ENCODE measurements at places on chromosomes 4 and X.

DNA sequence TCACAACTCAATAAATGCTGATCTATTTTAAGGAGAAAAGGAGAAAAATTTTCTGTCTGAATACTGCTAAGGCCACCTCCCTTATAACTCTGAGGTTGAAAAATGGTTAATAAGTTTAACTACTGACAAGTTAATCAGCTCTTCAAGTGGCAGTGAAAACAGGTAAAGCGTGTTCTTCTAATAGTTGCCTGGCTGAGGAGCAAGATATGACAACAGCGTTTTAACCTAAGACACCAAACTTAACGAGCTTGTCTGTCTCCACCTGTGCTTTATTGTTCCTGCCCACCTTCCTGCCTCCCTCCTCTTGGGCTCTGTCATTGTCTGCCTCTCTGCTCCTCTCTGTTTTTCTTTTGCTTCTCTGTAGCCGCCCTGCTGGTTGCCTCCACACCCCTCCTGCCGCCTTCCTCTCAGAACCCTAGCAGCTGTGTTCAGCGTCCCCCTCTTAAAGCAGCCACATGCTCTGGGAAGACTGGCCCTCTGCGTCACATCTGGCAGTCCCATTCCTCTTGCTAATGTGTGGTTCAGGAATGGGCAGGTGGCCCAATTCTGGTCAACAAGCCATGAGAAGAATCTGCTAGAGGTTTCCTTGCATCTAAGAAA, 4.3 kb upstream of the TSPAN5 start:
- peak; percentile 21 for DNase-seq

- peak; percentile 48 for DNase-seq
Observed at GRCh38 chr4:54277691-54278090, 48.6 kb downstream of the PDGFRA start.

DNA sequence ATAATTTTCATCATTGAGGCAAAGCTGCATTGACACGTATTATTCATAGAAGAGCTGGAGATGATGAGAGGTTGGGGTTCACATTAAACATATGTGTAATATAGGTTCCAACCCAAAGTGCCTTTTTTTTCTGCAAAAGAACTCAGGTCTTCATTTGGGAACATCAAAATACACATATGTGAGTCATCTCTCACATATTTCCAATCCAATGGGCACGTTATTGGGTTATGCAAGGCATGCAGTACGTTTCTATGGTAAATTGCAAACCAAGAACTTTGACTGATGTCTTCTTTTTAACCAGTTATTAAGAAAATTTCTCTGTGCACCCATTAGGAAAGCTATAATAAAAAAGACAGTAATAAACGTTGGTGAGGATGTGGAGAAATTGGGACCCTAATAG, 150.3 kb upstream of the FAM9B start:
- no peak for DNase-seq

DNA sequence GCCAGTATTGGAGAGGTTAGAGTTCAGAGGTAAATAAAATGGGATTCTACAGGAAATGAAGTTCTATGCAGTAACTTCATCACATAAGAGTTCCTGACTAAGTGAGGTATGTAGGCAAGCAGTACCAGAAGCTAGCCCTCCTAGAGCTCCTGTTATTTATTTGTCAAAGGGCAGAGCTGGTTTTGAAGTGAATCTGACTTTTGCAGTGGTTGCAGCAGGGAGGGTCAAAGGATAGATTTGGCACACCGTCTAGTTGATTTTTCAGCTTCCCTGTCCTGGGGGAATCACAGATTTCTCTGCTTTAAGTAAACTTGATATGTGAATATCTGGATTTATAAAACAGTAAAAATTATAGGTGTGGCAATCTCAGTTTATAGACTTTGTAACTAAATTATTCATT, 130.7 kb downstream of the IL1RAPL2 start:
- DNase-seq = no peak

- no peak for DNase-seq
Observed at GRCh38 chr4:184283659-184284335, 66.1 kb upstream of the ENPP6 start.

DNA sequence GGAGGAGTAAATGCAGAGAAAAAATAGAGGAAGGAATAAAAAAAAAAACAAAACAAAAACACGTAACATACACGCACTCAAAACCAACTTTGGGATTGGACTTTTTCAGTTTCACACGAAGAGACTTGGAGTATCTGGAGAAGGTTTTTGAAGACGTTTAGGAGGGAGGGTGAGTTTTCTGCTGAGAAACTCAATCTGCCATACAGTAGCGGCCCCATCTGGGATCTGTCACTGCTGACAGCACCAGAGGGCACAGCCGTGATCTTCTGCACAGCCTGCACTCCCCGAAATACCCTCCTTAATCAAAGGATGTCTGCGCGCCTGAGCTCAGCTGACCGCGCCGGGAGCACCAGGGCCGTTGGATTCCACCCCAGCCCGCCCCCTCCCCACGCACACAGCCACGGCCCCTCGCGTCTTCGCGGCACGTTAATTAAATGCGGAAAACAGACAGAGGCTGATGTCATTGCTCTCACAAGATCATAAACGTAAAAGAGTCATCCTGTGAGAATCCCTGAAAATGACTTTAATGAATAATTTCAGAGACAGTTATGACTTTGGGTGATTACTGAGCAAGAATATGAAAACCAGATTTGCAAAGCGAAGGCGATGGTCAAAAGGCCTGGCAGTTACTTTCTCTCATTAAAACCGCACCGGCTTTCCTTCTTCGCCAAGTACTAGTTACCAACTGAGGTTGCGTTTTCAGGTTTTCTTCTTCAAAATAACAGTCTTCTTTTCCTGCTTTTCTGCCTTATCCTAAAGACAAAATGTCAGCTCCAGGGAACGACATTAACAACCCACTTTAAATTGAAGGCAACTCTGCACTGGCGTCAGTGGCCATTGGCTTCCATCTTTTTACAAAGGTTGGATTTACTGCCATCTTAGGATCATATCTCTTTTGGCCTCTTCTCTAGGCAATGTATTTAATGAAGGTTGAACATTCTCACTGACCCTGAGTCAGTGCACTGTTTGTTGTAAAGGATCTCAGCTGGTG, 10.6 kb downstream of the HAND2 start:
- no peak for DNase-seq

- no peak for DNase-seq
Observed at GRCh38 chrX:108064001-108064400, 19.1 kb downstream of the VSIG1 start.

- no peak for DNase-seq
Observed at GRCh38 chr4:23766344-23766743, 123.5 kb downstream of the PPARGC1A start.

GRCh38 chrX:130754353-130754752, 148.7 kb downstream of the ENOX2 start:
- DNase-seq = no peak

GRCh38 chr4:185840201-185840600, 28.2 kb upstream of the SORBS2 start:
- peak; percentile 34 for DNase-seq

GRCh38 chr4:94390804-94391410, 48.3 kb upstream of the HPGDS start:
- DNase-seq = peak; percentile 23

DNA sequence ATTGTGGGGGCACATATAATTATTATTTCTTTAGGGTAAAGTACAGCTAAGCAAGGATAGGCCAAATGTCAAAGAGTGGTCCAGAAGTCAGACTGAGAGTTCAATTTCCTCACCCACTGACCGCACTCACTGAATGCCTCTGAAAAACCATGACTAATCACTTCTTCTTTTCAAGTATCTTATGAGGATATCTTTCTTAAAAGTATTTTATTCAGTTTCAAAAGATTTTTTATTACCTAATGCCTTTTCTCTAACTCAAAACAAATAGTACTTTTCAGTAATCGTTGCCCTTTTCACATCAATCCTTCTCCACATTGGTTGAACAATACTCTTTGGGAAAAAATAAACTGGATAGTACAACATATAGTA, 61.7 kb upstream of the CAMK2D start:
- no peak for DNase-seq

GRCh38 chr4:66959207-66959606, 586.1 kb downstream of the CENPC start:
- no peak for DNase-seq

- DNase-seq = no peak
Observed at GRCh38 chr4:41681054-41681453, 67.5 kb downstream of the PHOX2B start.

DNA sequence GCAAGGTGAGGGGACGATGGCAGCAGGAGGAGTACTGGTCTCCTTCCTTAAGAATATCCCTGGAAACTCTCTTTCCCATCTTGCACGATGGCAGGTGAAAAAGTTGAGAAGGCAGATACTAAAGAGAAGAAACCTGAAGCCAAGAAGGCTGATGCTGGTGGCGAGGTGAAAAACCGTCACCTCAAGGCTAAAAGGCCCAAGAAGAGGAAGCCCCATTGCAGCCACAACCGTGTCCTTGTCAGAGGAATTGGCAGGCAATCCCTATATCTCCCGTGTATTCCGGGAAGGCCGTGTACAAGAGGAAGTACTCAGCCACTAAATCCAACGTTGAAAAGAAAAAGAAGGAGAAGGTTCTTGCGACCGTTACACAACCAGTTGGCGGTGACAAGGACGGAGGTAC, 40.0 kb downstream of the CRLF2 start:
- no peak for DNase-seq

GRCh38 chrX:44043496-44043895, 70.3 kb upstream of the NDP start:
- DNase-seq = no peak

GRCh38 chrX:150255441-150256296, 107.4 kb upstream of the MAMLD1 start:
- no peak for DNase-seq

DNA sequence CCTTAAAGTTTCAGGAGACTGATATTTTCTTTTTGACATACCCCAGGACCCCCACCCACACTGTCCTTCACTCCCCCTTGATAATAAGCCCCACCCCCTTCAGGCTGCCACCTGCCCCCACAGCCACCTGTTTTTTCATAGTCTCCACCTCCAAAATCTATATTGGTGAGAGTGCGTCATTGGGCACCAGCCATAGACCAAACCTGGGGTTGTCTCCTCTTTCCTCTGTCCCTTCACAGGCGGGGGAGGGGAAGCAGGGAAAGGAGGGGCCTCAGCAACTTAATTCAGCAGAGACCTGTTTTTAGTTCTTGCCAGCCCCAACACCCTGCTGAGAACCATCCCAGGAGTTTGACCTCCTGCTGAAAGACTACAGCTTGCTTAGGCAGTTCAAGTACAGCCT, 1.1 kb downstream of the ARHGAP36 start:
- DNase-seq = no peak

DNA sequence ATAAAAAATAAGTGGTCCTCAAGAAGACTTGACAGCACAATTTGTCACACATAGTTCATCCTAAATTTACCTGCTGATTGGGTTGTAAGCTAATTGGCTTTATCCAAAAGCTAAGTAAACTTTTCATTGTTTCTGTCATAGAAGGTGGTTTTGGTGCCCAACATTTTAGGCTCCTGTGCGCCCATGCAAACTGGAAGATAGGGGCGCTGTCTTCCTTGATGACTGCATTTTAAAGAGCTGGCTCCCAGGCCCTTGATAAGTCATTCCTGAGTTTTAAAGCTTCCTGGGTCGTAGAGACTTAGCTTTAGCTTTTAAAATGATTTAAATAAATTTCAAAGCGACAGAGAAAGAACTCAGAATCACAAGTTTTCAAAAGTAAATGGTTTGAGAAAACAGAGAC, 625.4 kb upstream of the GALNT7 start:
- no peak for DNase-seq

DNA sequence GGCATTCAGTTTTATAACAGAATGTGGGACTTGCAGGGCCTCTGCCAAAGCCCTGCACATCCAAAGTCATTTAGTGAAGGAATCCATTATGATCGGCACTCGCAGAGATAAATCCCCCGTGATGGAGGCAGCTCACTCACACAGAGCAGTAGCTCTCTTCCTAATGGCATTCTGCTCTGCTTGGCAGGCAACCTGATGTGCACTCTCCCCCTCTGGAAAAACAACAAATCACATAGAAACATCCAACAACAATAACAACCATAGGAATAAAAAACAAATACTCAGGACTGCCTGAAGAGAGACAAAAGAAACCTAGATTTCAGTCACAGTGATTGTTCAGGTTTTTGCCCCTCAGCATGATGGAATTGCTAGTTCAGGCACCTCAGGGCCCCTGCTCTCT, 59.7 kb downstream of the NAA11 start:
- no peak for DNase-seq

GRCh38 chr4:39931441-39931901, 46.2 kb downstream of the PDS5A start:
- DNase-seq = no peak

DNA sequence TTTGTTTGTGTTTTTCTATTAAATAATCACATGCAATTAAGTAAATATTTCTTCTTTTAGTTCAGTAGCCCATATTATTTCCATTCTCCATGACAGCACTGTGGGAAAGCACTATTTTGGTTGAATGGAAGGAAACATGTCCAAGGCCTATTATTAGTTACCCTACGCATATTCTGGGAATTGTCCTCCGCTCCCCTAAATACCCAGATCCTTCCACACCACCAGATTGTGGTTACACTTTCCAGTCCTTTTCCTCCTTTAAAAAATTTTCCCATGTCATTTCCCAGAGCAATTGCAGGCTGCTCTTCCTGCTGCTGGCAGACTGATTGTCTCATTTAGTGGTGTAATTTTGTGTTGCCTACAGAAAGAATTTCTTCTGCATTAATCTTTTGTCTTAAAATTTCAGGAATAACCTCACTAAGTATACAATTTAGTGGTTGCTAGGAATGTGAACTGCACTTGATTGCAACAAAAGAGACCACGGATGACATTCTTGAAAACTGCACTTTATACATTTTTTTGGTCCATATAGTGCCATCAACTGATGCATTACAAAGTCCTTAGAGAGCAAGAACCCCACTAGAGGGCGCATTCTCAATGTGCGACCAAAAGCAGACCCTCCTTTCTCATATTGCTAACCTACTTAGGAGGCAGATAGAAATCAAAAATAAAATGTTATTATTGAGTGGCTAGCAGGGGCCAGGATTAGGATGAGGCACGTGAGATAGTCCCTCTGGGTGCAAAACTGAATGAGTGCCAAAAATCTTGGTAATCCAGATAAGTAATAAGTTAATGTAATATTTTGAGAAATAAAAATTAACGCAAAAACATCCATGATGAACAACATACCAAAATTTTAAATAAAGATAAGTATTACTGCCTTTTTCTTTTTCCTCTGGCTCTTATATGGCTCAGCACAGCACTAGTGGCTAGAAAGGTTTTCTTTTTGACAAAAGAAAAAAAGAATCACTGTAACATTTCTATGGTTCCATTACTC, 98.8 kb upstream of the IQCM start:
- DNase-seq = peak; percentile 66

- DNase-seq = peak; percentile 54
Observed at GRCh38 chrX:18983666-18984380, at the start of gene PHKA2. Gene PHKA2 (minus strand): TSS chrX:18984114. CDS start chrX:18983932, 182 bp downstream.

GRCh38 chr4:180951312-180951711, 1291.9 kb upstream of the TENM3 start:
- DNase-seq = no peak

GRCh38 chr4:121053601-121054143, 18.7 kb downstream of the NDNF start:
- peak; percentile 61 for DNase-seq

GRCh38 chrX:72130762-72131250, 909 bp downstream of the RTL5 start:
- no peak for DNase-seq
